CD4-positive, alpha-beta T cell treated with Interleukin-17A for 4 hours (primary cell): ENCODE measurements at places on chromosomes 3 and 15.

- no peak for DNase-seq
Measured at GRCh38 chr3:59771768-59772181, 722.0 kb upstream of the CFAP20DC start.

DNA sequence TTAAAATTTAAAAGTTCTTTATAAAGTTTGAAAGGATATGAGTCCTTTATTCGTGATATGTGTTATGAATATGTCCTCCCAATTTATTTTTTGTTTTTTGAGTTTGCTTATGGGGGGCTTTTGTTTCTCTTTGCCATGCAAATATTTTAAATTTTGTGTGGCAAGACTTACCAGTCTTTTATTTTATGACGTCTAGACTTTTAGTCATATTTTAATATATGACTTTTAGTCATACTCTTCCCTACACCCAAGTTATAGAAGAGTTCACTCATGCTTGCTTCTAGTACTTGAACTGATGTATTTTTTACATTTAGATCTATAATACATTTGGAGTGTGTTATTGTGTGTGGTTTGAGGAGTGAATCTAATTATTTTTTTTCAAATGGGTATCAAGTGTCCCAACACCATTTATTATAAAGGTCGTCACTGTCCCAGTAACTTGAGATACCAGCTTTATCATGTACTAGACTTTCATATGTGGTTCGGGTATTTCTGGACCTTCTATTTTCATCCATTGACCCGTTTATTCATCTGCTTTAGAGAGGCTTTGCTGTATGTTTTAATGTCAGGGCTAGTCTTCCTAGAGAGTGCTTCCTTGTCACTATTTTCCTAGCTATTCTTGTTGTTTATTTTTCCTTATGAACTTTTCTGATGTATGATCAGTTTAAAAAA is 755 bp downstream of the PARP15 start:
- no peak for DNase-seq

- no peak for DNase-seq
Measured at GRCh38 chr3:127462111-127462655, 128.3 kb downstream of the TPRA1 start.

DNA sequence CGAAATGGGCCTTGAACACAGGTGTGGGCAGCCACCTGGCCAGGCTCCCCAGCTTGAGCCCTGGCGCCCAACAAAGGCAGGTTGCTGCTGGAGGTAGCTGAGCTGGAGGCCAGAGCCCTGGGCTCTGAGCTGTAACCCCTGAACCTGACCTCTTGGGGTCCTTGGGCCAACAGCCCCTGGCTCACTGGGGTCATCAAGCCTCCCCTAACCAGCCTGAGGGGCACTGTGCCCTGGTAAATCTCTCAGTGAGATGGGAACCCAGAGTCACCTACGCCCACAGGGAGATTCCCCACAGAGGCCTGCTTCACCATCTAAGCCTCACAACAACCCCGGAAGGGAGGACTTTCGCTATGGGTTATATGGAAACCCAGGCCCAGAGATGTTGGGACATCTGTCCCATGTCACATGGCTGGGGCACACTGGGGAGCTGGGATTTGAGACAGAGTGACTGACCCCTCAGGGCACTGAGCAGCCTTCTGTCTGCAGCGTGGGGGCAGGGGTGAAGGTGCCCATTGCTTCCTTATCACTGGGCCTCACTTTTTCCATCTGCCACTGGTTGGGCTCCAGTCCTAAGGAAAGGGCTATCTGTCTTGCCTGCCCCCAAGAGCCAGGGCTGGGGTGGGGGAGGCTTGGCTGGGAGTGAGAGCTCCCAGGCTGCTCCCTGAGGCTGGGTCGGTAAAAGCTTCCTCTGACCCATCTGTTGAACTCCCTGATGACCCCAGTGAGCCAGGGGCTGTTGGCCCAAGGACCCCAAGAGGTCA is 59.1 kb downstream of the IQSEC1 start:
- peak; percentile 46 for DNase-seq

- no peak for DNase-seq
Measured at GRCh38 chr3:39972508-39972907, 163.1 kb downstream of the MYRIP start.

DNA sequence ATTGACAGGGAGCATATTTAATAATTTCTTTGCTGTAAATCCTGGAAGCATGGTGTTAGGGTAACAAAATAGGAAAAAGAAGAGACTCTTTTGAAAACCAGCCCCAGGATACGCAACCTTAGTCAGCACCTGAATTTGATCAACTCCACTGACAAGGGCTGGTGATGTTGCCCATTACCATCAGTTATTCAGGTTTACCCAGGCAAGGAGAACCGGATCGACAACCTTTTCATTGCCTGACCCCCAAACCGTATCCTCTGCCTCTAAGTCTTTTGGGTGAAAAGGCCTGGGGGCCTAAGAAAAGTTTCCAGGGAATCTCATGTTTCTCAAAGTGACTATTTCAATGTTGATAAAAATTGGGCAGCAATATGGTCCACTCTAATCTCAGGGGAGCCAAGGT is 313.3 kb downstream of the KBTBD8 start:
- no peak for DNase-seq

DNA sequence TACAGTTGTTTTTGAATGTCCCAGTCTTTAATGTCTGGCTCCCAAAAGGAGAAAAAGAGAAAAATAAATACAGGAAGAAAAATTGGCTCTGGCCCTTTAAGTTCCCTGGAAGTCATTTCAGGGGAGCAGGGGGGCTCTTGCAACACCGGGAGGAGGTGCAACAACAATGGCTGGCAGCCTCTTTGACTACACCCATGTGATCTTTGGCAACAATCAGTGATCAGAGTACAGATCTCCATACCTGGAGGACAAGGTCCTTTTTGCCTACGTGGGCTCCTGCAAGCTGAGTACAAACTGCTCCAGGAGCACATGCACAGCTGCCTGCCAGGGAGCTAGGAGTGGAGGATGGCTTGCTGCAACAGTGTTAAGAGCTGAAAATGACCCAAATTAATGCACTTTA is 63.9 kb downstream of the GLCE start:
- DNase-seq: no peak

GRCh38 chr15:29740692-29741311 is 81.5 kb downstream of the TJP1 start:
- no peak for DNase-seq

- no peak for DNase-seq
Measured at GRCh38 chr15:71272932-71273331, 157.7 kb downstream of the THSD4 start.

DNA sequence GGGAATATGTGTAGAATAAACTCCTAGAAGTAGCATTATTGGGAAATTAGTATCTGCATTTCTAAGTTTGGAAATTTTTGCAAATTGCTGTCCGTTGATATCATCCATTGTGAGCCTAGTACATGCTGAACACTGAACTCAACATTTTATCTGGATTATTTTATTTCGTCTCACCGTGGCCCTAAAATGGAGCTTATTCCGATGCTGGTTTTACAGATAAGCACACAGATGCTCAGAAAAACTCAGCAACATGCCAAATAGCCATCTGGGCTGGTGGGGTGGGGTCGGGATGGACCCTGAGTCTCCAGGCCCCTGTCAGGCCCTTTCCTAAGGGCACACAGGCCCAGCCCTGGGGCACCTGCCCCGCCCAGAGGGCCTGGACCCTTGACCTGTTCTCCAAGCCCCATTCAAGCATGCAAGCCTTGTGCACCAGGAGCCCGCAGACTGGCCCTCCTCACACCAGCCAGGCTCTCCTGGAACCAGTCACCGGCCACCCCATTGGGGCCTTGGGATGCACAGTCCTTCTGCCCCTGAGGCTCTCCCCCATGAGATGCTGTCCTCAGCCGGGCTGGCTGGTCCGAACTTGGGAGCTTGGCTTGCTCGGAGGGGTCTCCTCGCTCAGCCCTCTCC is 20.7 kb upstream of the KLF13 start:
- DNase-seq: no peak

DNA sequence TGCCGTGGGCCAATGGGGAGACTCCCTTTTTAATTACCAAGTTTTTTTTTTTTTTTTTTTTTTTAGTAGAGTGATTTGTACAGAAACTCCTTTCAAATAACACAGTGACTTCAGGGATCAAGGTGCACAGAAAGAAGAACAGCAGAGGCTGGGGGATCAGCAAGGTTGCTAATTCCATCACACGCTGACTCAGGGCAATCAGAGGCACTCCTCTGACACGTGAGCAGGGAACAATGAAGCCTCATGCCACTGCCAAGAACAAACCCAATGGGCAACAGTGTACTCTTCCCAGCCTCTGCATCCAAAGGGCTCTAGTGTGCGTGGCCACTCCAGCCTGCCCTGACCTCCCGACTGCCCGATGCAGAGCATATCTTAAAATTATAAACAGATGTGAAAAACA is 186.7 kb upstream of the WNT5A start:
- DNase-seq: no peak
